NCI-H1417 treated with DMSO at 0.1 percent for 48 hours (cell line): ENCODE measurements at places on chromosomes 16 and 17.

- no peak for DNase-seq
Observed at GRCh38 chr16:77531752-77532151, 96.9 kb upstream of the ADAMTS18 start.

GRCh38 chr16:85867189-85867588 is 31.8 kb upstream of the IRF8 start:
- no peak for DNase-seq

- no peak for DNase-seq
Observed at GRCh38 chr16:47667956-47668355, 206.8 kb downstream of the PHKB start.

DNA sequence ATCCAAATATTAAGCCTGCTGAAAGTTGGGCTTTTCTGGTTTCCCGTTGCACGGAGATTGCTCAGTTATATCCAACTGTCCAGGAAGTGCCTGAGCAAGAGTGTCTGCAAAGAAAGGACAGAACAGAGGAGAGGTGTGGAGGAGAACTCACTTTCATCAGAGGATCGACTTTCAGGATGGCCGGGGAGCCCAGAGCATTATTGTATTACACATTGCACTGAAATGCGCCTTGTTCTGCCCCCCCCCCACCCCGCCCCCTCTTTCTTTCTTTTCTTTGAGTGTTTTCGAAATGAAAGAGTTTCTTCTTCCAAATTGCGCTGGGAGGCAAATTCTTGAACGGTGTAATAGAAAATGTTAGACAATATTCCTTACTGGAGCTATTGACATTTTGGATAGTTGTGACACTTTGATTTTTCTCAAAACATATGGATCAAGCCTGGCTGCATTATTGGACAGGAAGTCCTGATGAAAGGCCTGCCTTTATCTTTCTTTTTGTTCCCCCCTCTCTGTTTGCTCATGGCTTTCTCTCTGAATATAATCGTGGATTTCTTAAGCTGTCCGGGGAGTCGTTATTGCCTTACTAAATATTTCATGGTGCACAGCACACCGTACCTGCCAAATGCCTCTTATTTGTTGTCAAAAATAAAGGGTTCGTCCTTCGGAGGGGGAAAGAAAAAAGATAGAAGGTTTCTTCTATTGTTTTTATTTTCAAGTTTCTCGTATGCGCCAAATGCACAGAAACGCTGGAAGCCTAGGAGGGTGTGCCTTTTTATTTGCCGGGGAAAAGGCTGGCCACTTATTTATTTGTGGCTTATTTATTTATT is 110.8 kb downstream of the IRX3 start:
- DNase-seq, result no peak

GRCh38 chr16:86753399-86753798 is 175.1 kb downstream of the FOXL1 start:
- DNase-seq, result no peak

- DNase-seq, result no peak
Observed at GRCh38 chr16:9941245-9941644, 241.0 kb downstream of the GRIN2A start.

DNA sequence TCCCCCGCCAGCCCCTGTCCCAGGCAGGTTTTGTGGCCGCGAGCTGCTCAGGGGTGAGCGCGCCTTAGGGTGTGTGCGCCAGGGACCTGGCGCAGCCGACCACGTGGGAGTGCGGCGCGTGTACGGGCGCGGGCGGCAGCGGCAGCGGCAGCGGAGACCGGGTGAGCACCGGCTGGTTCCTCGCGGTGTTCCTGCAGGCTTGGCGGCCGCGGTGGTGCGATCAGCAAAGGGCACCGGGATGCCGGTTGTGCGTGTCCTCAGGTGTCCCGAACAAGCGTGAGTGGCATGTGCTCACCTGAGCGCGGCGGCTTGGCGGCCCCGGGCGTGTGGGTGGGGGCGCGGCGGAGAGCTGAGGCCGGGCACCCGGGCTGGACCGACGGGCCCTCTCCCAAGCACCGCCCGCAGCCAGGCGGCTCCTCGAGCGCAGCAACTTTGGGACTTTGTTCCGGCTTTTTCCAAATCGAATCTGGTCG is 381 bp upstream of the HSD11B2 start:
- DNase-seq, result no peak

GRCh38 chr17:37830151-37830993 is 85.5 kb upstream of the HNF1B start:
- no peak for DNase-seq
